HFFc6 (cell line): ENCODE measurements at places on chromosomes 7 and 10. TPM values are rescaled to one million over a fixed set of nuclear protein-coding genes. Genes with fewer than 3 reads are reported as not detected.

DNA sequence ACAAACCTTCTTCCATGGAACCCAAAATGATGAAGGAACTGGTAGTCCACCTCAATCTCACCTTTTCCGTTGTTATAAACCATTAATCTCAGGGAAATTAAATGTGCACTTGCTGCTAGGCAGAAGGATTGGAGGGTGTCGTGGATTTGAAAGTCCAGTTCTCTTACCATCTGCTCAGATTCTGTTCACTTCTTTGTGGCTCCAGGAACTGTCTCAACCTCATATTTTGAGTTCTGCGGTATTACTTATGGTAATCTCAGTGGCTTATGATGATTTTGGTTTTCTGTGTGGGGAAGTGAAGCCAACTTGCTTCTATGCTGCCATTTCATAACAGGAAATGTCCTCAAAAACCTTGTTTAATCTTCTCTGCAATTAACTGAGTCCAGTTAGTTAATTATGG, 136.4 kb downstream of the CDC14C start:
- no peak overlapping the region for H3K27ac ChIP-seq
- no peaks in the 10 kb centered on the region for H3K4me1 ChIP-seq
- H3K27me3 ChIP-seq: no peaks in the 10 kb centered on the region
- no peak for DNase-seq

DNA sequence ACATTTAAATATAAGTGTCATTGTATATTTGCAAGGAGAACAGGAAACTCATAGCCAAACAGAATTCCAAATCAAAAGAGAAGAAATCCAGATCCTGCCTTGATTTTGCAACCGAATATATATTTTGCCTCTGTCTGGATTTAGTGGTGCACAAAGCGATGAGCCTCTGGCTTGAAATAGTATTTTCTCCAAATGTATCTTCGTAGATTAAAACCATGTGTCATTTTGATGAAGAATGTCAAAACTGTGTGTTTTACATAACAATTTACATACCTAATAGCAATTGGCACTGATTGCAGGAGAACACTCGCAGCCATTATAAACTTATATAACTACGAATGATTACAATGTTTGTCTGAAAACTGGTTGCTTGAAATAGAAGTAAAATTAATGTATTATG, 156.4 kb downstream of the ARID5B start:
- DNase-seq: no peak
- peaks cover 95% of the 10 kb centered on the region for H3K36me3 ChIP-seq
- H3K27ac ChIP-seq: peak overlapping the region; percentile 83
- peak overlapping the region; percentile 94 for H3K4me3 ChIP-seq
- H3K27me3 ChIP-seq: no peaks in the 10 kb centered on the region; the same call in 1 of the 2 replicates
- peaks cover 100% of the 10 kb centered on the region for H3K4me1 ChIP-seq

- DNase-seq: no peak
- no peak overlapping the region for H3K4me3 ChIP-seq
- H3K27ac ChIP-seq: no peak overlapping the region
- H3K27me3 ChIP-seq: no peaks in the 10 kb centered on the region; the same call in 1 of the 2 replicates
Measured at GRCh38 chr7:2650451-2650850, 18.7 kb downstream of the TTYH3 start.

DNA sequence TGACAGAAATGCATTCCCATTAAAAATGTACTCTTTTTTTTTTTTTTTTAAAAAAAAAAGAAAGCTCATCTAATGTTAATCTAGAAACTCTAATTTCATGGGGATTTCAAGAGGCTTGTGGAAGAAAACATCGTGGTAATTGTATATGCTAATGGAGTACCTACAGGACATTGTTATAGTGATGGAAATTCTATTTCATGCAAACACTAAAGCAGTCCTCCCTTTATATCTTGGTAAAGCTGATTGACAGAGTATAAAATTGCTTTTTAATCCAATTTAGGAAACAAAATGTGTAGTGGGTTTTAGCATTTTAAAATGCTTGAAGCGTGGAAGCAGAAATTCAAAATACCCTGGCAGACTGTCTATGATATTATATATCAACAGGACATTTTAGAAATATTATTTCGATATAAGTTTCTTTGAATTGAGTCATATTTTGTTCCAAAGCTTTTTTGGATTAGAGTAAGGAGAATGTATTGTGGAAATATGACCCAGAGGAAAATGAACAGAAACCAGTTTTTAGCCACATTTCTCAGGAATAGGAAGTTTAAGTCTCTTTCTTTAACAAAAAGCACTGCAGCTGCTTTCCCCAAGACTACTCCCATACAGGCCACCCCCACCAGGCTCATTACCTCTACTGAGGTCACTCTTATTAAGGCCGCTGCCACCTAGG, 121.9 kb downstream of the WNT2 start:
- no peak for DNase-seq
- H3K36me3 ChIP-seq: peaks cover 7% of the 10 kb centered on the region; the same call in 1 of the 2 replicates
- peaks cover 2% of the 10 kb centered on the region for H3K27me3 ChIP-seq
- H3K4me3 ChIP-seq: no peak overlapping the region

- no peak overlapping the region for H3K27ac ChIP-seq
- no peak for DNase-seq
- H3K4me3 ChIP-seq: no peak overlapping the region
- no peaks in the 10 kb centered on the region for H3K4me1 ChIP-seq
- H3K36me3 ChIP-seq: peaks cover 14% of the 10 kb centered on the region; the same call in 1 of the 2 replicates
Measured at GRCh38 chr10:1117651-1118050, 61.5 kb downstream of the WDR37 start.

DNA sequence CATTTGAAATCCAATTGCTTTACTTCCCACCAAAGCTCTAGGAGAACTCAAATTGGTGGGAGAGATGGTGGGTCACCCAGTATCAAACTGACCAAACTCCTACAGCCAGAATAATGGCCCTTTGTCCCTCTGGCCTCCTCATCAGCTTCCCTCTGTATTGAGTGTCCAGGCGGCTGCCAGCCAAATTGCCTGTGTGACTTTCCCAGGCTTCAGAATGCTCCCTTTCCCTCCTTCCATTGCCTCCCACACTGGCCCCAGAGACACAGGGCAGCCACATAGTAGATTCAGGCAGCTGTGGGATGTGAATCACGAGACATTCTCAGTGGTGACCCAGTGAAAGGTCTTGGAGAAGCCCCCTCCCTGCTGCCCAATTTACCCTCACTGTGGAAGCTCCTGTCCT, 12.7 kb upstream of the VDAC2 start:
- H3K27me3 ChIP-seq: no peaks in the 10 kb centered on the region; the same call in 1 of the 2 replicates
- H3K27ac ChIP-seq: peak overlapping the region; percentile 36
- no peak overlapping the region for H3K4me3 ChIP-seq
- DNase-seq: no peak

The NCF1 gene
- total RNA-seq: not detected in 3 replicates

The ERCC6 gene
- total RNA-seq: 58.3 to 91.5 TPM (median 81.0 TPM) in 3 replicates
